ENCODE measurements at places on chromosomes 5 and 9.

DNA sequence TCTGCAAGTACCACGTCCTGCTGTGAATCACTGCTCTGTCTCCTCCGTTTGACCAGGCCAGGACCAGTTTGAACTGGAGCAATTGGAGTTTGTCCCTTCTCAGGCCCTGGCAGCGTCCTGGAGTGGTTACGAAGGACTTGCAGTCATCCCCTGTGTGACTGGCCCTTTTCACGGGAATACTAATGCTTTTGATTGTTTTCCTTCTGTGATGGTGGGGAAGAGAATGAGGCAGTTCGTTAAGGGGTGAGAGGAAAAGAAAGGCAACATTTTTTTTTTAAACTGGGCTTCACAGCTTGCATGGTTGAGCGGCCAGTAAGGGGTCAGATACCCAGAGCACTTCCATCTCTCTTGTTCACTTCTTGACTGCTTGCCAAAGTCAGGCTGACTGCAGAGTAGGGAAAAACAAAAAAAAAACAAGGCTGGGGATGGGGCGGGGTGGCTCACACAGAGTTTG is 153.5 kb upstream of the STK32A start:
- no peak for DNase-seq

DNA sequence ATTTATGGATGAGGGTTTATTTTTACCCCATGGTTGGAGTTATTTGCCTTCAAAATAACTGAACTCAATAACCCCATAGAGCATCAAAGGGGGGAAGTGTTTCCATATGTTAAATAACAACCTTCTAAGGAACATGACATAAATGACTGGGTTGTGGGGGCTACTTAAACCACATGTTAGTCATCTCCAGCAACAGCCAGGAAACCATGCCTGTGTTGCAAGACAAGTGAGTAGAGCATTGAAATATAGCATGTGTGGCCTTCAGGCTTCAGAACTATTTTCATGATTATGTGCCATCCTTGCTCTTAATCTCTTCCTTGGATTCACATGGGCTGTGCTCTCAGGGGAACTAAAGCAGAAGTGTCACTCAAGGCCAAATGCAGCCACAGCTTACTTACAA is 431.2 kb downstream of the AGTPBP1 start:
- DNase-seq, result no peak

DNA sequence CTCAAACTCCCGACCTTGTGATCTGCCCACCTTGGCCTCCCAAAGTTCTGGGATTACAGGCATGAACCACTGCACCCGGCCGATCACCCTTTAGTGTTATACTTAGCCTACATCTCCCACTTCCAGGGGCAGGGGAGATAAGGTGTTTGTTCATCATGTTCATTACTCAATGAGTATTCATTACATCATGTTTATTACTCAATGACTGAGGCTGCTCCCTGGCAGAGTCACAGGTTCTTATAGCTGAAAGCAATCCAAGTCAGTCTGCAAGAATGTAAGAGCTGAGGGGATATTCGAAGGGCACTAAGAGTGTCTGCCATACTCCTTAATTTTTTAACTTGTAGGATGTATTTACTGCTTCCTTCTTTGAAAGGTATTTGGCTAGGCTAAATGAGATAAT is 214.2 kb downstream of the SPATA31D1 start:
- no peak for DNase-seq

- peak; percentile 50 for DNase-seq
Measured at GRCh38 chr9:95516734-95517558, at the start of gene PTCH1. Gene PTCH1 (minus strand): TSS chr9:95516971.

DNA sequence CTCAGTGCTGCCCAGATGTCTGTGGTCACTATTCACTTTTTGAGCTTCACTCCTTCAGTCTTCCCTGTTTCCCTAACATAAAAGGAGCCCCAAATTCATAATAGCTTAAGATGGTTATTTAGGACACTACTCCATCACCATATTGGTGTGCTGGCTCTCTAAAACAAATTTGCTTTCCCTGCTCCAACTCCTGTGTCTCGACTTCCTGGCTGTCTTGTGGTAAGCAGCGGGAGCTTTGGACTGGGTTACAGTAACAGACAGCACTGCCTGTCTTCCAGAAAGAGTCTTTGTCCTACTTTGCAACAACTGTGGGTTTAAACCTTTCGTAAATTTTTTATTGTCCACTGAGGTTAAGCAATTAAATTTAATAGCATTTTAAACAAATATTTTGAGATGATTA is 389.4 kb downstream of the CDH9 start:
- no peak for DNase-seq

- no peak for DNase-seq
Measured at GRCh38 chr9:12759761-12760160, 15.1 kb upstream of the LURAP1L start.

DNA sequence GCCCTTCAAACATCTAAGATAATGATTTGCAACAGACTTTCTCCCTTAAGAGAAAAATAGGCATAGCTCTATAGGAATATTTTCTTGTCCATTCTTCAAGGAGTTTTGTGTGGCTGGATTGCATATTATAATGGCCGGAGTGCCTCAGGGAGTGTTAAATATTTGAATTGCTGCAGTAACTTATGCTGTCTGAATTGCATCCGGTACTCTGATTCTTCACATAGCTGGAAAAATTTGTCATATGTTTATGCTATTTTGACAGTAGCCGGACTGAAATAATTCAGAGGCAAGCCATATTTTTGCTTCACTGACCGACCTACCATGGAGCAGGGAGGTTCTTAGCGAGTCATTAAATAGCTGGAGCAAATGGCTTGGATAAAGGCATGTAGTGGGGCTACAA is 621.0 kb downstream of the ACTL7B start:
- DNase-seq, result no peak

GRCh38 chr5:15610216-15610615 is 110.2 kb downstream of the FBXL7 start:
- no peak for DNase-seq

GRCh38 chr5:36741128-36741527 is 134.7 kb downstream of the SLC1A3 start:
- peak; percentile 54 for DNase-seq

GRCh38 chr9:9214066-9214465 is 1398.7 kb downstream of the PTPRD start:
- DNase-seq, result peak; percentile 67

DNA sequence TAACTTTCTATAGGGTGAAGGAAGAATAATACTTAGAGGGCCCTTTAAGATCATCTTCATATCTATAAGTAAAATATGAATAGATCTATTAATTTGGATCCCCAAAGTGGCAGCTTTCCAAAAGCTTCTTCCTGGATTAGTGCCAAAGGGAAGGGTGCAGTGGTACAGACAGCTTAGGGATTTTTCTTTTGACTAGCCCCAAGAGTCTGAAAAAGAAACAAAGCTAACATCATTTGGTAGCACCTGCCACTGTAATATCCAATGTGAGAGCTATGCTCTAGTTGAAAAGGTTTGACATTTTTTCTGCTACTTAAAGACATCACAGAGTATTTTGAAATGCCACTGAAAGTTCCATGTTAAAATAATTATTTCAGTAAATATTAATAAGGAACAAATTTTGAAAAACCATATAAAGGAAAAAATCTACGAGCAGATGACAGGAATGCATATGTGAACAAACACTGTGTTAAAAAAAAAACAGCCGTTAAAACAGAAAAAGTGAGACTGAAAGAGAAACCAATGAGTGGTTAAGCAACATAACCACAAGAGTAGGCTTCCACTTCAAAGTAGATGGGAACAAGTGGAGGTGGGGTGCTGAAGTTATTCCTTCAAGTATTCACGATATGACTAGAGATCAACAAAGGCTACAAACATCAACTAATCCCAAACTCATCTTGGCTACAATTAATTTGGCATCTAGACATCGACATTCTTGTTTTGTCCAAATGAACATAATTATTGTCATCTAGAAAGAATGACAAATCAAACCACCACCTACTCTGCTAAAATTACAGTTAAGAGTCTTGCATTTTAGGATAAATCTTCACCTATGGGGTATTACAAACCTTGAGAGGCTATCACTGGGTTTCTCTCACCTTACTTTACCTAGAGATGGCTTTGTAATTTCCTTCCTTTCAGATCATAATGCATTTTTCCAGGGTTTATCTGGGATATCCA is 137.5 kb downstream of the CPLANE1 start:
- DNase-seq, result no peak

GRCh38 chr9:121297389-121297788 is 29.4 kb downstream of the GSN start:
- DNase-seq, result no peak

DNA sequence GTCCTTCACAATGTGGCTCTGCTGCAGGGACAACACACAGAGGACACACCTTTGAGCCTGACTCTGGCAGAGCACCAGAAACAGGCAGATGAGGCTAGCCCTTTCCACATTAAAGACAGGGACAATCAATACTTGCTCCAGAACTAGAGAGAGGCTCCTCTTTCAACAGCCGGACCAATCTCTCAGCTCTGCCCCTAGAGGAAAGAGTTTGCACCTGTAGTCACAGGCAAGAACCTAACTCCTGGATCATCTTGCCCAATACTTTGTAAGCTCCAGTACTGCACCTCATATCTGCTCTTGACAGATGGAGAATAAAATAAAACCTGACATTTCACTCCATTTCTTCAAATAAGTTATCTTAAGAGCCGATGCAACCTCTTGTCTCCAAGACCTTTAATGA is 52.1 kb downstream of the EPB41L4A start:
- no peak for DNase-seq

- peak; percentile 5 for DNase-seq
Measured at GRCh38 chr5:90111364-90112032, 298.1 kb downstream of the CETN3 start.

- DNase-seq, result no peak
Measured at GRCh38 chr9:91558879-91559278, 135.2 kb upstream of the NFIL3 start.

GRCh38 chr5:84032324-84032723 is 311.7 kb upstream of the HAPLN1 start:
- DNase-seq, result no peak

DNA sequence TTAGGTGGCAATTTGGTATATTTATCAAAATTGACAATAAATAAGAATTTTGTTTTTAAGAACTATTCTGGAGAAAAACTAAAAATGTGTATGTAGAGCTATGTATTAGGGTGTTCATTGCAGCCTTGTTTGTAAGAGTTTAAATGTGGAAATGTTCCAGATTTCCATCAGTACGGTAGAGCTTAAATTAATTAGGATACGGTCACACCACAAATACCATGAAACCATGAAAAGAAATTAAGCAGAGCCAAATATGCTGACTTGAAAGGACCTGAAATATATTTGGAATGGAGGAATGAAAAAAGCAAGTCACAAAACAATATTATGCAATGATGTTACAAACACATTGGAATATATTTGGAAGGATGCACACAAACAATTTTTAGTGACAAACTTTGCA is 64.6 kb downstream of the ACTBL2 start:
- DNase-seq, result no peak

DNA sequence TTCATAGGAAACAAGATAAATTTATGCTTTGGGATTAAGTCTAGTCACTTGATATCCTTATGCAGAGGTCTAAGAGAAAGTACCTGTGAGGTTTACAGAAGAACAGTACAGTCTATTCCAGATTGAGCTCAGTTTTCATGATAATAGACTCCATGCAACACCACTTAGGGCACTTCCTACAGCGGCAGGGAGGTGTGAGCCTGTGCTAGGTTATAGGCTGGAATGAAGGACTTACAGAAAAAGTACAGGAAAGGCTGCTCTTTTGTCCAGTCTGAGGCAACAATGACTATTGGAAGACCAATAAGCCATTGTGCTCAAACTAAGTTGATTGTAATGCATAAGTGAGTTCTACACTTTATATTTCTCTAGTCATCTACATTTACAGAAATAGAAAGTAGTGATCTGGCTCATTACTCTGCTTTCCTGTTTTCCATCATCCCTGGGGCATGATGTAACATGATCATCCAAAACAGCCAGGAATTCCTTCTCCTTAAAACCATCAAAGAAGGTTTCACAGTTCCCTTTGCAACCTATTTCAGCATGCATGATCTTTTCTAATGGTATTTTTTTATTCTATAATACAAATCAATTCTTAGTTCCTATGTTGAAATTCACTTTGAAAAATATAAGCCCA is 322.8 kb downstream of the SLF1 start:
- no peak for DNase-seq

DNA sequence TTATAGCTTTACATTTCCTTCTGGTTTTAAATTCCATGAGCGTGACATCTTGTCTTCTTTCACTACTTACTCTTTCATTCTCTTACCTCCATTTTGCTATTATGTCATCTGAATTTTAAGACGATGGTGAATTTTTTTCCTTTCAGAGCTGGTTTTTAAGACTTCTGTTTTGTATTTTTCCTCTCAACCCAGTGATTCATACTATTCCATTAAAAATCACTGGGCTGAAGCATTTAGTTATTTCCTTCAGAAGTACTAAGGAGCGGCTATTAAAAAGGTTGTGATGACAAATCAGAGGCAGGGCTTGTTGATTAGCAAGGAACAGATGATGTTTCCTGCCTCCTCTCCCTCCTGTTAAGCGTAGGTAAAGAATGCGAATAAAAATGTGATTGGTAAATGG is 16.5 kb downstream of the AGXT2 start:
- DNase-seq, result no peak

- DNase-seq, result no peak
Measured at GRCh38 chr9:16515207-16515606, 355.3 kb downstream of the BNC2 start.

DNA sequence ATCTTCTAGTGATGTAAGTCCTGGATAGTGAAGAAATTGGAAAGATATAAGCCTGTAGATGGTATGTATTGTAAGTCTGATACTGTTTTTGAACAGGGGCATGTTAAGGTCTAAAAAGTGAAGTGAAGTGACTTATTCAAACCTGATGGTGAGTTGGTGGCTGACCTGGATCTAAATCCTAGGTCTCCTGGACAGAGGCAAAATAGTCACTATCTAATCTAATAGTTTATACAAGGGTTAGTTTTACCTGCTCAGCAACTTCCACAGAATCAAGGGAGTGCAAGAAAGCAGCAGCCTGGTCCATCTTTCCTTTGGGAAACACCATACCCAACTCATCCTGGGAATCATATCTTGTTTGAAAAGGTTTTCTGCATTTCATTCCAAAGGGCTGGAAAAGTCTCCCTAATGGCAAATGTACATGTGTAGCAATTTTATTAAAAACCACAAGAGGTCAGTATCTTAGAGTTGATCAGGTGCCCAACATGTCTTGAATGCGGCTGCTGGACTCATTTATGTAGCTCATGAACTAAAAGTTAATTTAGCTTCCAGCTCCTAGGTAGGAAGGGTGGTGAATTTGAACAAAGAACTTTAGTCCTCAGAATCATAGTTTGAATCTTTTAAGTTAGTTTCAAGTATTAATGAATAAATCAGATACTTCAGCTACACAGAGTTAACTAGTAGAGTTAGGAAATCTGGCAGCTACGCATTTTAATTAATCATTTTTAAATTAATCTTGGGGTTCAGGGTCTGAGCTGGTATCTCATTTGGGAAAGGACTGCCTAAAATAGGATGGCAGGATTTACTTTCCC is 26.0 kb downstream of the SKP2 start:
- DNase-seq, result peak; percentile 8

DNA sequence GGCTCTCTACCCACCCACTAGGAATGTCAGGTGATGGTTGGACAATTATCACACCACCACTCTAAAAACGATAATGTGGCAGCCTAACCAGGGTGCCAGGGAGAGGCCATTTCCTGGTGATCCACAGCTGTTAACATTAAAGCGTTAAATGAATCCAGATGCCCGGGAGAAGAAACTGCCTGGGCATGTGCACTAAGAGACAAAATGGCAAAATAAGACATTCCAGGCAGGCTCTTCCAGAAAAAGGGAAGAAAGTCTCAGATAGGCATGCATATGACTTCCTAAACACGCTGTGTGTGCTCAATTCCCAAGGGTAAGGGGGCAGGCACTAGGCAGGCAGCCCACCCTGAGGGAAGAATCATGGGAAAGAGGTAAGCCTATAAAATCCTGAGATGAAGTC is 4.6 kb upstream of the TXN start:
- DNase-seq, result no peak

Data from NCI-H524 (cell line).